Smooth muscle cell of the coronary artery (primary cell): ENCODE measurements at places on chromosomes 1 and 21. TPM values are rescaled to one million over a fixed set of nuclear protein-coding genes. Genes with fewer than 3 reads are reported as not detected.

The DEPDC1 gene
- 0.23 and 5.0 TPM in 2 replicates for total RNA-seq

The S100A14 gene
- 0.12 and 0.30 TPM in 2 replicates for total RNA-seq

The AIM2 gene
- total RNA-seq: not detected in 2 replicates

The OR2T35 gene
- not detected in 2 replicates for total RNA-seq

The RIMKLA gene
- total RNA-seq: not detected in 2 replicates

The FTCD gene
- total RNA-seq: 0.08 TPM in 1 of 2 replicates, not detected in the other

The SPATA46 gene
- total RNA-seq: not detected in 2 replicates

The KIF21B gene
- total RNA-seq: under 0.01 and 0.23 TPM in 2 replicates
